Cortex of kidney (tissue), 1 donor: ENCODE measurements at places on chromosomes 7 and 10.

DNA sequence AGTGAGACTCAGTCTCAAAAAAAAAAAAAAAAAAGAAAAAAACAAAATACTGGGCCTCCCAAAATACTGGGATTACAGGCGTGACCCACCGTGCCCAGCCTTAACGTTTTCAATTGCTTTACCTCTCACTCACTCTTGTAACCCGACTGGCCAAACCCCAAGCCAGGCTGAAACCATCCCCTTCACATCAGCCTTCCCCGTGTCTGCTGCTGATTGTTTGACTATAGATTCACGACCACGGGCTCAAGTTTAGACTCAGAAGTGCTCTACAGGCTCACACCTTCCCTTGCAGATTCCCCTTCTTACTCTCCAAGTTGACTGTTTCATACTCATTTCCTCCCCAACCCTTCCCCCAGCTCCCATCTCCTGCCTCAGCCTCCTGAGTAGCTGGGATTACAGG lies 22.3 kb downstream of the TYW1 start:
- no peak for DNase-seq

- no peak for DNase-seq
Measured at GRCh38 chr10:118241229-118242137, 100.6 kb downstream of the FAM204A start.

GRCh38 chr7:123537026-123537642 lies 2.7 kb upstream of the IQUB start:
- no peak for DNase-seq

DNA sequence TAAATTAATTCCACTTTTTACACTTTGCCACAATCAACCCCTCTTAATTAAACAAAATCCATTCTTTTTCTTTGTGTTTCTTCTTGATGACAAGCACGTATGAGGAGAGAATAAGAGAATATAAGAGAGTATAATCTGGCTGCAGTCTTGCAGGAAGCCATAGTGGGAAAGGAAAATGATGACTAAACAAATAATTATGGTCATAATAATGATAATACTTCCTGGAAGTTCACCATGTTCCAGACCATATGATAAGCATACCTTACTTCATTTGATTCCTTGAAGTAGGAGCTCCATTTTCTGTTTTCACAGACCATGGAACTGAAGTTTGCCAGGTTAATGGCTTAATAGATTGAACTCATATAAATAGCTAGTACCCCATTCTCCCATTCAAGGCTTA lies 237.8 kb downstream of the SEMA3D start:
- no peak for DNase-seq

GRCh38 chr7:46811529-46811928 lies 770.4 kb downstream of the TNS3 start:
- DNase-seq, result no peak

DNA sequence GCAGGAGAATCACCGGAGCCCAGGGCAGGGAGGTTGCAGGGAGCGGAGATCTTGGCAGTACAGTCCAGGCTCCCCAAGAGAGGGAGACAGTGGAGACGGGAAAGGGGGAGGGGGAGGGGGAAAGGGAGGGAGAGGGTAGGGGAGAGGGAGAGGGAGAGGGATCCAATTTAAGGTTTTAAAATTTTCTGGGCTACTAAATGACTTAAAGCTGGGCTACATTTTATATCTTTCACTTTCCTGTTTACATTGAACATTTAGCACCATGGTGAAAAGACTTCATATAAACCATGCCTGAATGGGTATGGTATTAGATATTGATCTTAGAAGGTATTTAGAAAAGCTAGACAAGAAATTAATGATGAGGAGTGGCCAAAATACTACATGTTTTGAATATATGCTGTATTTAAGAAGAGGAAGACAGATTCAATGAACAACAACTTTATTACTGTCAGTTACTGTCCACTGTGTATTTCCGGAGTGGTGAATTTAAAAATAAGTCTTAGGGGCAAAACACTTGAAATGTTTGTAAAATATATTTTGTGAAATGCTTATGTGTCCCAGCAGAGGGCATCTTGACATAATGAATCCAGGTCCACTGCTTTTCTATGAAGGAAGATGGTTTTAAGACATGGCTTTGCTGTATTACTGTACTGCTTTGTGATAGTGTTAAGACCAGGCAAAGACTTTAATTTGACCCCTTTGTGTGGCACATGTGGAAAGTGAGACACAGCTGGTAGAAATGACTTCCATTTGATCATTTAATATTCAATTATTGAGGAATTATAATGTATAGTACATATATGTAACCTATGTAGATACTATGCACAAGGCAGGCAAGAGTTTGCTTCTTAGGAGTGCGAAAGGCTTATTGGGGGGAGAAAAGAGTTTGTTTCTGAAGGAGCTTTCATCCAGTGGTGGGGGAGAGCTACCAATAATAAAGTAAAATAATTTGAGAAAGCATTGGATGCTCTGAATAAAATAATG lies 52.8 kb downstream of the NRF1 start:
- DNase-seq, result no peak

- no peak for DNase-seq
Measured at GRCh38 chr7:152876749-152877148, 117.2 kb downstream of the ACTR3B start.

- DNase-seq, result no peak
Measured at GRCh38 chr7:129366-130221, 62.8 kb upstream of the FAM20C start.

DNA sequence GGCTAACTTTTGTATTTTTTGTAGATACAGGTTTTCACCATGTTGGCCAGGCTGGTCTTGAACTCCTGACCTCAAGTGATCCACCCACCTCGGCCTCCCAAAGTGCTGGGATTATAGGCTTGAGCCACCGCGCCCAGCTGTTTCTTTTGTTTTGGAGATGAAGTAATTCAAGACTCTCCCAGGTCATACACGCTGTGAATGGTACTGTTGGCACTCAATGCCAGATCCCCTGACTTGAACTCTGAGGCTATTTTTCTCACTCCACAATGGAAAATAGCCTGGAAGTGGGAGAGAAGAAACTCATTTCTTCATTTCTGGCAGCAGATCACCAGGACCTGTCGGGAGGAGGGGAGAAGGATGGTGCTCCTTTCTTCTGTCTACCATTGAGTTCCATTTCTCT lies 32.4 kb downstream of the BLVRA start:
- DNase-seq, result no peak

DNA sequence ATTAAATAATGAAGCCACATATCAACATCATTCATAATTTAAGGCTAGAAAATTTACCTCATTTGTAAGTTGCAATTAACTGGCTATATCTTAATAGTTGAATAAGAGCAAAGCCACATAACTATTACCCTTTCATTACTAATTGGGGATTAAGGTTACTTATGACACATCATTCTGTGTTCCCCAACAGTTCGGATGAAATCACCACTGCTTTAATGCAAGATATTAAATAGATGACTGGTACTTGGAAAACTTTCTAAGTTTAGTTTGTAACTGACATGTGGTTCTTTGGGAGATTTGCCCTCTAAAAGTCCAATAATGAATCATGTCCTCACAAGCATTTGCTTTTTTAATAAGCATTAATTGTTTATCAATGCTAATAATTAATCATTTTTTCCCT lies 109.1 kb downstream of the MTERF1 start:
- DNase-seq, result no peak

DNA sequence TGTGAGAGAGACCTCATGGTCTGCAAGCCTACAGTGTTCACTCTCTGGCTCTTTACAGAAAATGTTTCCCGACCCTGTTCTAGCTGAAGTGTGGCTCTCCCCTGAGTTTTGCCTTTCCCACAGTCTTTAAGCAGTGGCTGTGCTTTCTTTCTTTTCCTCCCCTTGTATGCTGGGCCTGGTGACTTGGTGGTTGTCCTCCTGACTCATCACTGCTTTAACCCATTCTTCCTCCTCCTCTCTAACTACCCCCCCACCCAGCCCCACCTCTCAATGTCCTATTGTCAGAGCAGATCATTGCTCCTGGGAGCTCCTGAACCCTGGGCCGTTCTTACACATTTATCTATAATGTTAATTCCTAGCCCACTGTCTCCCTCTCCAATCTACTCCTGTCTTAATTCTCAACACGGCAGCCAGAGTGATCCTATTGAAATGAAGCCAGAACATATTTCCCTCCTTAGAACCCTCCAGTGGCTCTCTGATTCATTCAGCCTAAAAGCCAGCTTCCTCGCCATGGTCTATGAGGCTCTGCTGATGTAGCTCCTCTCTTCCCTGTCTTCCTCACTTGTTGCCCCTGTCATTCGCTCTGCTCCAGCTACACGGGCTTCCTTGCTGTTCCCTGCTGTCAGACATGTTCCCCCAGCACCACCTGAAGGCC lies 55.0 kb downstream of the DENND11 start:
- DNase-seq, result no peak

DNA sequence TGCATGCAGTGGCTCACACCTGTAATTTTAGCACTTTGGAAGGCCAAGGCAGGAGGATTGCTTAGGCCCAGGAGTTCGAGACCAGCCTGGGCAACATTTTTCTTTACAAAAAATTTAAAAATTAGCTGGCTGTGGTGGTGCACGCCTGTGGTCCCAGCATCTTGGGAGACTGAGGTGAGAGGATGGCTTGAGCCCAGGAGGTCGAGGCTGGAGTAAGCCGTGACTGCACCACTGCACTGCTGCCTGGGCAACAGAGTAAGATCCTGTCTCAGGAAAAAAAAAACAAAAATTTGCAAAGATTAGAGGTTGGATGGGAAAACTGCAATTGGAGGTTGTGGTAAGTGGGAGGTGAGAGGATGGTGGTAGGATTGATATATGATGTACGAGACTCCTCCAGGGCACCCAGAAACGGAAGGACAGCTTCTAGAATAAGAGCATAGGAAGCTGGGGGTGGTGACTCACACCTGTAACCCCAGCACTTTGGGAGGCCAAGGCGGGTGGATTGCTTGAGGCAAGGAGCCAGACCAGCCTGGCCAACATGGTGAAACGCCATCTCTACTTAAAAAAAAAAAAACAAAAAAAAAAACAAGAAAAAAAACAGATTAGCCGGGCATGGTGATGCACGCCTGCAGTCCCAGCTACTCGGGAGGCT lies 19.1 kb upstream of the PARP12 start:
- DNase-seq, result no peak

- no peak for DNase-seq
Measured at GRCh38 chr10:74867351-74867750, 41.0 kb downstream of the KAT6B start.

DNA sequence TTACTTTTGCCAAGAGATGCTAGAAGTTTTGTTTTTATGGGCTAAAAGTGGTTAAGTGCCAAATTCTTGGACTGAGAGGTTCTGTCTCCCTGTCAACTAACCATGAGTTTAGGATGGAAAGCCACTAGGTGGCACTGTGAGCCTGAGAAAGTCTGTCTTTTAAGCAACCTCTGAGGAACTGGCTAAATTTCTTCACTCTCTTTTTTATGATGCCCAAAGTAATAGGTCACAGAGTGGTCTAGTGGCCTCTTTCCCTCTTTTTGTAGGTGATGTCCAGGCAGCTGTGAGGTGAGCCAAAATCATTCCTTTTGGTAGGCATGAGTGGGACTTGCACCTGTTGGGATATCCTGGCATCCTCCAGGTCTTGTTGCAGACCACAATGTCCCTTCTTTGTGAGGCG lies 56.8 kb downstream of the SND1 start:
- no peak for DNase-seq

- no peak for DNase-seq
Measured at GRCh38 chr10:26642896-26643653, 54.4 kb upstream of the PDSS1 start.

DNA sequence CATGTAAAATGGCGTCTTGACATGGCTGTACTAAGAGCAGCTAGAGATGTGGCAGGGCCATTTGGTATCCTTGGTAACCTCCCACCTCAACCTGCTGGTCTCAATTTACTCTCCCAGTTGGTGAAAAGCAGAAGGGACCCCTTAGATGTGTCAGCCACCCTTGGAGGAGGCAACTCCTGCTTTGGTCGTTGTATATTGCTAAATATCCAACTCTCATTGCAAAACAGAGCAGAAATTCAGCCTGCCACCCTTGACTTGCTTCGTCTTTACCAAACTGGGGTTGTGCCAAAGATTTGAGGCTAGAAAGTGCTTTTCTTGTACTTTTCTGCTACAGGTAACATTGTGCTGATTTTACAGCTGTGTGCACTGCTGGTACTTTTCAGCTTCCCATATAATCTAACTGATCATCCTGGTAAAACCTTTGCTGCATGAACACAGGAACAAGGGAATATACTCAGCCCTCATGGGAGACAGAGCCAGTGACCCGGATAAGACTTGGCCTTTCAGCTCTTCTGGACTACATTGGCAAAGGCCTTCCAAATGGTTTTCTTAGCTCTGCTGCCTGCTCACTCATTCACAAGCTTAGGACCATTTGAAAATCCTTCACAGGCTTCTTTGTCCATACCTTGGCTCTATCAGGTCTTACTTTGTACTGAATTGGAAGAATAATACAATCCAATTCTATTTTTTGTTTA lies 2.2 kb upstream of the VSTM4 start:
- DNase-seq, result no peak

- DNase-seq, result no peak
Measured at GRCh38 chr7:158032561-158033115, 555.0 kb downstream of the PTPRN2 start.

GRCh38 chr10:5975641-5976473 lies 1.5 kb downstream of the IL15RA start:
- DNase-seq, result no peak
